Endothelial cell (in vitro differentiated cells): ENCODE measurements at places on chromosomes 5 and 9. TPM values are rescaled to one million over a fixed set of nuclear protein-coding genes. Genes with fewer than 3 reads are reported as not detected.

GRCh38 chr5:148687427-148687826 is 33.1 kb upstream of the HTR4 start:
- peaks cover 2% of the 10 kb centered on the region for H3K4me1 ChIP-seq
- H3K27me3 ChIP-seq = no peaks in the 10 kb centered on the region
- no peak overlapping the region for H3K27ac ChIP-seq
- H3K4me3 ChIP-seq = no peak overlapping the region
- peak; percentile 23 for DNase-seq

DNA sequence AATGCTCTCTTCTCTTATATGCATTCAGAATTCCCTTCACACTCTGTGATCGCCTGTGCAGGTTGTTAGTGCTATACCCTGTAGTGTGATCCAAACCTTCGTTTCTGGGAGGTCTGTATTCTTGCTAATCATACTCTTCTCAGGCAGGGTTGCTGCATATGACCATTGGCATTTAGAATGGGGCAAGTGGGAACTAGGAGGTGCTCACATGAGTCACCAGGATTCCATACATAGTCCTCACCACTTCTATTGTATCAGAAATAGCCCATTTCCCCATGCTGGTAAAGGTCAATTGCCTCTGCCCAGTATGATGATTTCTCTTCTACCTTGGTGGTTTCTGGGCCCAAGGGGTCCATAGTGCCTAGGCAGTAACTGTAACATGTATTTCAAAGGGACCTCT is 443.5 kb upstream of the CDH6 start:
- DNase-seq = no peak
- no peaks in the 10 kb centered on the region for H3K36me3 ChIP-seq
- no peak overlapping the region for H3K27ac ChIP-seq
- no peaks in the 10 kb centered on the region for H3K4me1 ChIP-seq
- no peaks in the 10 kb centered on the region for H3K27me3 ChIP-seq
- H3K4me3 ChIP-seq = no peak overlapping the region

DNA sequence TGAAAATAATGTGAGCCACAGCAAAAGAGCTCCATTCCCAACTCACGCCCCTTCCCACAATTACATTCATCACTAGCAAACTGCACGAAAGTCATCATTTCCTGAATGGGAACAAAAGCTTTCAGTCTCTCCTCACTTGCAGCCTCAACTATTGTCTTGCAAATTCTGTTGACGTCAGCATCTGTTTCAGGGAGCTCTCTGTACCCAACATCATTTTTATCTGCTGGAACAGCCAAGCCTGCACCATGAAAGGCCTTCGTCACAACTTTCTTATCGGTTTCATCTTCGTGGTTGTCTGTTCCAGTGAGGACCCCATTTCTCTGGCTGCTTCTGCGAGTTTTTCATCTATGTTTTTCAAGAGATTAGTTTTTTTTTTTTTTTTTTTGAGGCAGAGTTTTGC is 14.3 kb upstream of the RNF130 start:
- DNase-seq = no peak
- H3K27me3 ChIP-seq = peaks cover 5% of the 10 kb centered on the region
- peaks cover 5% of the 10 kb centered on the region for H3K4me1 ChIP-seq
- H3K4me3 ChIP-seq = peak overlapping the region; percentile 1
- H3K27ac ChIP-seq = peak overlapping the region; percentile 89

EXOSC3 gene
- total RNA-seq = 30.8 TPM

ORM2 gene
- total RNA-seq = not detected

SPINK13 gene
- not detected for total RNA-seq

DNA sequence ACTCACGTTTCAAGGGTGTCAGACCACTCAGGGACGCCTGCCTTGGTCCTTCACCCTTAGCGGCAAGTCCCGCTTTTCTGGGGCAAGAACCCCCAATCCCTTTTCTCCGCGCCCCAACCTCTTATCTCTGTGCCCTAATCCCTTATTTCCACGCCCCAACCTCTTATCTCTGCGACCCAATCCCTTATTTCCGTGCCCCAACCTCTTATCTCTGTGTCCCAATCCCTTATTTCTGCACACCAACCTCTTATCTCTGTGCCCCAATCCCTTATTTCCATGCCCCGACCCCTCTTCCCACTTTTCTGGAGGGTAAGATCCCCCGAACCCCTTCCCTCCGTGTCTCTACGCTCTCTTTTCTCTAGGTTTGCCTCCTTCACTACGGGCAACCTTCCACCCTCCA is 139.4 kb downstream of the DAB2IP start:
- peaks cover 4% of the 10 kb centered on the region for H3K4me1 ChIP-seq
- no peak for DNase-seq
- H3K4me3 ChIP-seq = no peak overlapping the region
- H3K27me3 ChIP-seq = peaks cover 10% of the 10 kb centered on the region

- DNase-seq = no peak
- no peaks in the 10 kb centered on the region for H3K36me3 ChIP-seq
- peaks cover 12% of the 10 kb centered on the region for H3K4me1 ChIP-seq
- H3K27me3 ChIP-seq = no peaks in the 10 kb centered on the region
- H3K27ac ChIP-seq = no peak overlapping the region
These were observed 89.3 kb upstream of the FTMT start for GRCh38 chr5:121762426-121762825.

BTNL8 gene
- 0.59 TPM for total RNA-seq

DNA sequence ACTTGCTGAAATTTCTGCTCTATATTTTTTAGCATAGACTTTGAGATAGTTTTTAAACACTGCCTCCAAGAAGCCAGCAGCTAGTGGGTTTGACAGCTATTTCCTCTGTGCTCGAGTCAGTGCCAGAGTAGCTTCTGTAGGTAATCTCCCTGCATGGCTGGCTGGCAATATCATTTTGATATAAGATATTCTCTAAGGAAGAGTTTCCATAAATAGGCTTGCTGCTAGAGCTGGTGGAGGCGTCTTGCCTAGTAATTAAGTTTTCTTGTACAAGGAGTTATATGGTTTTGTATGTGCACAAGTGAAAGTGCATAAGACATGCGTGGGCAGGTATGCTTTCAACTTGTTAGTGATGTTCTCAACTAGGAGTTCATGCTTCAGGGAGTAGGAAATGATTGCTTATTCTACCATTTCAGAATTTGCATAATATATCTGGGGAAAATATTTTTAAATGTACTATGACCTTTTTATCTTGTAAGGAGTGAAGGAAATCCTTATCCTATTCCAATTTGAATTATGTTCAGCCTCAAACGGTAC is 74.1 kb upstream of the CCL21 start:
- no peak for DNase-seq
- no peak overlapping the region for H3K27ac ChIP-seq
- H3K4me3 ChIP-seq = no peak overlapping the region
- H3K4me1 ChIP-seq = no peaks in the 10 kb centered on the region
- H3K36me3 ChIP-seq = no peaks in the 10 kb centered on the region

DNA sequence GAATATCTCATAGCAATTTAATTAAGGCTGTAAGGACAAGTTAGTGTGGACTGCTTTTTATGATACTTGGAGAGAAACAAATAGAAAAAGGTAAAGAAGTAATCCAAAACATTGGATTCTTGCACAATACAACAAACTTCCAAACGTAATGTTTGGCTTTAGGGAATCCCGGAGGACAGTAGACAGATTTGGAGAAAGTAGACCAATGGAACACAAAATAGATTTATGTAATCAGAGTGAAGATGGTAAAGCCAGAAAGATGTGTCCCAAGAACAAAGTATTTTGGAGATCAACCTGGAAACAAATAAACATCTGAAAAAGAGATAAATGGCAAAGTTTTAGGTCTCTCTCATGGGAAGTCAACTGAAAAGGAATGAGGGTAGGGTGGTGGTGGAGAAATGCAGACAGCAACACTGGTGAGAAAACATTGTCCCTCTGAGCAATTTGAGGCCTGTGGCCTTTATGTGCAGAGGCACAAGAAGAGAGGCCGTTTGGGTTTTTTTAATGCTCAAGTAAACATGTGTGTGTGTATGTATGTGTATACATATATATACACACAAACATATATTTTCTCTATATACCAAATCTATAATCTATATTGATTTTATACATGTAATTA is 620.6 kb downstream of the PDE4D start:
- no peaks in the 10 kb centered on the region for H3K36me3 ChIP-seq
- DNase-seq = no peak
- peaks cover 5% of the 10 kb centered on the region for H3K27me3 ChIP-seq
- H3K27ac ChIP-seq = no peak overlapping the region

PCDHGA2 gene
- 1.6 TPM for total RNA-seq

ZCCHC10 gene
- 33.0 TPM for total RNA-seq

ARHGAP26 gene
- 81.5 TPM for total RNA-seq

GRCh38 chr5:1751026-1751863 is 48.4 kb downstream of the MRPL36 start:
- H3K27ac ChIP-seq = no peak overlapping the region
- H3K4me3 ChIP-seq = no peak overlapping the region
- no peaks in the 10 kb centered on the region for H3K36me3 ChIP-seq
- peaks cover 6% of the 10 kb centered on the region for H3K27me3 ChIP-seq
- H3K4me1 ChIP-seq = peaks cover 5% of the 10 kb centered on the region
- no peak for DNase-seq

GRCh38 chr9:110180511-110181434 is 27.2 kb downstream of the C9orf152 start:
- no peak overlapping the region for H3K27ac ChIP-seq
- peaks cover 6% of the 10 kb centered on the region for H3K4me1 ChIP-seq
- no peak for DNase-seq
- H3K27me3 ChIP-seq = peaks cover 2% of the 10 kb centered on the region
- H3K4me3 ChIP-seq = no peak overlapping the region

ARHGEF37 gene
- 4.5 TPM for total RNA-seq

PCDHGB1 gene
- total RNA-seq = 3.1 TPM

GRCh38 chr9:99216073-99216472 is 5.7 kb downstream of the ALG2 start:
- no peak overlapping the region for H3K4me3 ChIP-seq
- peaks cover 10% of the 10 kb centered on the region for H3K4me1 ChIP-seq
- no peak overlapping the region for H3K27ac ChIP-seq
- no peak for DNase-seq
- H3K27me3 ChIP-seq = peaks cover 1% of the 10 kb centered on the region

GRCh38 chr9:124412228-124412575 is 3.0 kb downstream of the PSMB7 start:
- peaks cover 11% of the 10 kb centered on the region for H3K36me3 ChIP-seq
- H3K4me1 ChIP-seq = peaks cover 15% of the 10 kb centered on the region
- H3K27me3 ChIP-seq = peaks cover 8% of the 10 kb centered on the region
- no peak overlapping the region for H3K4me3 ChIP-seq
- H3K27ac ChIP-seq = no peak overlapping the region

CENPK gene
- 28.9 TPM for total RNA-seq

GRCh38 chr5:10167806-10168205 is 81.9 kb downstream of the ATPSCKMT start:
- H3K36me3 ChIP-seq = no peaks in the 10 kb centered on the region
- DNase-seq = no peak
- H3K4me3 ChIP-seq = no peak overlapping the region
- peaks cover 2% of the 10 kb centered on the region for H3K27me3 ChIP-seq
- no peak overlapping the region for H3K27ac ChIP-seq

CYLC2 gene
- total RNA-seq = not detected

MIGA2 gene
- total RNA-seq = 32.9 TPM

DNA sequence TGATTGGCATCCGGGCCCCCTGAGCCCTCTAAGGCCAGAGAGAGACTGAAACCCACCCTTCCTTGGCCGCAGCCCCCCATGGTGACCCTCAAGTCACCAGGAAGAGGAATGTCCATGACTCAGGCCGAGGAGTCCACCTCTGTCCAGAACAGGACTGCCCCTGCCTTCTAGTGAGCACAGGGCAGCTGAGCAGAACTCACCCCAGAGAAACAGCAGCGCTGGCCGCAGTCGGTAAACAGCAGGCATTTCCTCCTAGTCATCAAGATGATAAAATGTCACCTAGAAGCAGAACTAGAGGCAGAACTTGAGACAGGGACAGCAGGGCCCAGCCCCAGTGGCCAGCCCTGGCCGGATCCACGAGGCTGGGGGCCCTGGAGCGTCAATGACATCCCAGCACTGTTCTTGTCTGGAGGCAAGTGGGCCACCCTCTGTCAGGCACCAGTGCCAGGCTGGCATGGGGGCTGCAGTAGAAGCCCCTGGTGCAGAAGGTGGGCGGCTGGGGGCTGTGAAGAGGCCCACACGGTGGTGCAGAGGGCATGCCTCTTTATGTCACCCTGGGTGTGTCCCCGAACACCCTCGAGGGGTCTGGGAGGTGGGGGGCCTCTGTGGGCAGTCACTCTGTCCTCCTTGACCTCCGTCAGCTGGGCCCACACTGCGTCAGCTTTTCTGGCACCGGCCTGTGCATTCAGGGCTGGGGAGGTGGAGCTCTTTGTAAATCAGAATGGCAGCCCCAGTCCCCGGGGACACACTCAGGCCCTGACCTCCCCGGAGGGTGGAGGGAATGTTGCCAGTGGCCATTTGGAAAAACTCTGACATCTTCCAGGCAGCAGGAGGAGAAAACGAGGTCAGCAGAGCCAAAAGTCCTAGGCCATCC is 83.0 kb downstream of the NTNG2 start:
- H3K4me3 ChIP-seq = no peak overlapping the region
- no peak overlapping the region for H3K27ac ChIP-seq
- peaks cover 5% of the 10 kb centered on the region for H3K4me1 ChIP-seq
- H3K27me3 ChIP-seq = peaks cover 18% of the 10 kb centered on the region
- H3K36me3 ChIP-seq = no peaks in the 10 kb centered on the region
- DNase-seq = no peak

DNA sequence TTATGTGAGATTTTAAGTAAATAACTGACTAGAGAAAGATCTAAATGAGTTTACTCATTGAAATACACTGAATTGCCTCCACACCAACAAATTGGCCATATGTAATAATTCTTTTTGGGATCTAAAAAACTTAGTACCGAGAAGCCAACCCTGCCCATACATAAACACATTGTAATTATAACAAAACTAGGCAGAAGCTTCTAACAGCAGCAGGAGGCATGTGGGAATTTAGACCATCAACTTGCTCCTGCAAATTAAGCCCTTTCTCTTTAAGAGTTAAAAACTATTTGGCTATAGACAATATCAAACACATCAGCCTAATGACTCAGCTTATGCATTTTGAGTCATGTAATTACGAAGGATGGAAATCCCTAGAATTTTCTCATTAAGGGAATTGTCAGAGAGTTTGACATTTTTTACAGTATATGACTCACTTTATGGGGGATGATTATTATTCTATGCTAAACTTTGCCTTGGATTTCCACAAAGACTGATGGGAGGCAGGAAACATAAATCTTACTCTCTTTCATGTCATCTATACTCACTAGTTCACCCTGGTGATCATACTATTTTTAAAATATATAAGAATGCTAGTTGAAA is 1.0 kb downstream of the IL7R start:
- peaks cover 1% of the 10 kb centered on the region for H3K27me3 ChIP-seq
- H3K36me3 ChIP-seq = no peaks in the 10 kb centered on the region
- no peak for DNase-seq
- H3K27ac ChIP-seq = no peak overlapping the region
- H3K4me1 ChIP-seq = peaks cover 15% of the 10 kb centered on the region

EHMT1 gene
- 120 TPM for total RNA-seq

- H3K27ac ChIP-seq = no peak overlapping the region
- H3K4me3 ChIP-seq = no peak overlapping the region
- no peaks in the 10 kb centered on the region for H3K4me1 ChIP-seq
- no peak for DNase-seq
- no peaks in the 10 kb centered on the region for H3K36me3 ChIP-seq
- peaks cover 2% of the 10 kb centered on the region for H3K27me3 ChIP-seq
These were observed 366.9 kb upstream of the GRAMD2B start for GRCh38 chr5:126056352-126056751.

IL9 gene
- total RNA-seq = not detected

STOM gene
- 16.1 TPM for total RNA-seq

GRCh38 chr5:96280946-96281393 is 152.1 kb downstream of the PCSK1 start:
- no peaks in the 10 kb centered on the region for H3K4me1 ChIP-seq
- H3K36me3 ChIP-seq = no peaks in the 10 kb centered on the region
- no peak overlapping the region for H3K27ac ChIP-seq
- no peaks in the 10 kb centered on the region for H3K27me3 ChIP-seq
- no peak overlapping the region for H3K4me3 ChIP-seq
- no peak for DNase-seq
